ENCODE measurements at places on chromosomes 7 and 10.

DNA sequence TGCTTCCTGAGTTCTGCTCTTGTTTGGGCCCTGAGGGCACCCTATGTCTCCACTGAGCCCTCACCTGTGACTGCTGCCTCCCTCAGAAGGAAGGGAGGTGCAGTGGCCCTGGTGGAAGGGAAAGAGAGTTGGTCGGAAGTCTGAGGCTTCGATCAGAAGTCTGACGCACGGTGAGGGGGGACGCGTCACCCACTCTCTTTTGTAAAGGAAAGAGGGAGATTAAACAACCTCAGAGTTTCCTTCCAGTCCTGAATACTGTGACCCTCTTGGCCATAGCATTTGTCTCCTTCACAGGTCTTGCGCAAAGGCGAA lies 31.4 kb upstream of the TRIM8 start:
- DNase-seq: peak; percentile 58

- no peak for DNase-seq
Measured at GRCh38 chr7:136023134-136023869, 46.1 kb upstream of the MTPN start.

GRCh38 chr7:2582006-2582735 lies 23.4 kb downstream of the IQCE start:
- no peak for DNase-seq

- DNase-seq: no peak
Measured at GRCh38 chr7:64515781-64516180, 47.1 kb downstream of the ZNF680 start.

DNA sequence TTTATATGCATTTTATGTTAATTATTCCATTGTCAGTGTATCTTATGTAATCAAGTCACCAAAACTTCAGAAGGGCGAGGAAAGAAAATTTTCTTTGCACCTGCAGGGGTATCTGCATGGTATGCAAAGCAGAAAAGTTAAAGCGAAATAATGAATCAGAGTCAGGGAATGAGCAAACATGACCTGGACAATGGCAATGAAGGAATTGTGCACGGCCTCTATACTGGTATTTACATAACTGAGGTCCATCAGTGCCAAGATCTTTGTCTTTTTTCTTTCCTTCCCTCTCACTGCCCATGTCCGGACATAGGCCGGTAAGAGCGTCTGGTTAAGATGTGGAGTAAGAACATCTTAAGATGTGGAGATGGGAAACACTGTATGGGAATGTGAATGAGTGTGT lies 14.4 kb upstream of the AKR1C3 start:
- DNase-seq: no peak

DNA sequence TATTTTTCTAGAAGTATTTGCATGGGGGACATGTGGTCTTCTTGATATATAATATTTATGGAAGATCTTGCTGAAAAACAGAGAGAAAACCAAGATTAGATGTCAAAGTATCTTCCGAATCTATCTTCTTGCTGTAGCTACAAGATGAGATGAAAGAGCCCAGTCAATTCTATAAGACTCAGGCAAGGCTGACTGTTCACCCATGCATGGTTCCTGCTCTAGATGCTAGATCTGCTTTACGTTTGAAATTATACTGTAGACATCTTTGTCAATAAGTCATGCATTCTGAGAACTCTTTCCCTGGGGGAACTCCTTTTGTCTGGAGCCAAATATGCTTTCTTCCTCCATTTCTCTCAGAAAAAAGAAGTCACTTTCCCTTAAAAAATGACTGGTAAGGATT lies 1292.0 kb downstream of the XPNPEP1 start:
- no peak for DNase-seq
